ENCODE measurements at places on chromosomes 1 and 21.
A peak's percentile ranks its signal among the peaks of the same experiment; 100 is the strongest.

DNA sequence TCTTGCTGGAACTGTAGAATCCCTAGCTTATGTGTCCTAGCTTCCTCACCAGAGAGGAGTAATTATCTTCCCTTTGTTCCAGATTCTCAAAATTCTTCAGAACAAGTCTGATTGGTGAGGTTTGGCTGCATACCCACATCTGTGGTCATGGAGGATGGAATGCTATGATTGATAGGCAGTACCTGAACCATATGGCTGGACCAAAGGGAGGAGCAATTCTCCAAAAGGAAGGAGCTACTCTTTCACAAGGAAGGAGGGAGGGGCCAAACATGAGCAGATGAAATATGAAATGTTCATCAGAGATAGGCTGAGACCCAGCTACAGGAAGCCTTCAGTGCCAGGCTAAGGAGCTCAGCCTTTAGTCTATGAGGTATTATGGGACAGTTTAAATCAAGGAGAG lies 5.0 kb upstream of the RNF19B start:
- DNase-seq: no peak

GRCh38 chr21:35136586-35137219 lies 87.6 kb upstream of the RUNX1 start:
- no peak for DNase-seq

- DNase-seq: no peak
Measured at GRCh38 chr1:158969855-158970254, 38.5 kb downstream of the PYHIN1 start.

- DNase-seq: no peak
Measured at GRCh38 chr1:56295949-56296929, 283.1 kb downstream of the PLPP3 start.

- DNase-seq: no peak
Measured at GRCh38 chr1:21293537-21294265, 3.4 kb upstream of the ECE1 start.

- peak; percentile 54 for DNase-seq
Measured at GRCh38 chr1:179742717-179743678, at the start of gene FAM163A. FAM163A (plus strand) TSS chr1:179743291; CDS start chr1:179813098, 69,807 bp downstream.

- DNase-seq: no peak
Measured at GRCh38 chr1:247281001-247281574, 25.2 kb downstream of the VN1R5 start.

DNA sequence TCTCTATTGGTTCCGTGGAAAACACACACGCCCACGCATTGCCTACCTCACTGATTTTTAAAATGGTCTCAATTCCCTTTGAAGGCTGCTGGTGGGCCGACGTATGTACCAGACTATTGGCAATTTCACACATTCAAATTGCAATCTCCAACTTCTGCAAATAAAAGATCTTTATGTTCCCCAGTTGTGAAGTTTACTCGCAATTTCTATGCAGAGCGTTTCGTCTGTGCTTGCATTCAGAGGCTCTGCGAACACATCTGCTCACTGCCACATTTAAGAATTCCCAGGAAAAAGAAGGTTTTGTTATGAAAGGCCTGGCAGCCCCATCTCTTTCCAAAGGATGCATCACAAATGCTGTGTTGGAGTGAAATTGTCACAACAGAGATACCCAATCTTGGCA lies 288.0 kb upstream of the KAZN start:
- no peak for DNase-seq

DNA sequence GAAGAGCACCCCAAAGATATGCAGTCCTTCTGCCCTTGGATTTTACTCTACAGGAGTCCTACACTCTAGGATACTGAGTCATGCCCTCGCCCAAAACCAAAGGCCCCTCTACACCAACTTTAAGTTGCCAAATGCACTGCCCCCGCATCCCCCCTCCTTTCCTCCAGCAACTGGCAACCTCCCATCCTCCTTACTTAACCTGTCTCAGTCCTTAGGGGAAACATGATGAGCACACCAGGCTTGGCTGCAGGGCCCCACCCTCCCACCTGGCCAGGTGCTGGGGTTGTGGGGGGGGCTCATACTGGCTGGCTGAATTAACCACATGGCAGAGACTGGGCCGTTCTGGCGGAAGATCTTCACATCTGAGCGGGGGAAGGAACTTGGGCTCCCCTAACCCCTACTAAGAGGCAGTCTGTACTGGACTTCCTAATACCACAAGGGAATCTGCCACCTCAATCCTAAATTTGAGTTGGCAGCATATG lies 1.2 kb downstream of the HDGF start:
- no peak for DNase-seq

DNA sequence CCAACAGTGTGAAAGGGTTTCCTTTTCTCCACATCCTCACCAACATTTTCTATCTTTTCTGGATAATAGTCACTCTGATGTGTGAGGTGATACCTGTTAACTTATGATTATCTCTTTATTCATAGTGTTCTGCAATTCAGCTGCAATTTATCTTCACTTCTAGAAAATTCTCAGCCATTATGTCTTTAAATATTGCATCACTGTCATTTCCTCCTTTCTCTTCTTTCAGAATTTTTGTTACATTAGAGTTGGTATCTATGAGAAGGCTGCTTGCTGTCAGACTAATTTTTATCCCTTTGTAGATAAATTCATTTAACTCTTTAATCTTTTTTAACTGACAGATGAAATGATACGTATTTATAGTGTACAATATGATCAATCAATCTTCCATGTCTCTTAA lies 30.5 kb upstream of the ATF3 start:
- no peak for DNase-seq

GRCh38 chr1:89165811-89166210 lies 10.0 kb downstream of the GBP7 start:
- no peak for DNase-seq

DNA sequence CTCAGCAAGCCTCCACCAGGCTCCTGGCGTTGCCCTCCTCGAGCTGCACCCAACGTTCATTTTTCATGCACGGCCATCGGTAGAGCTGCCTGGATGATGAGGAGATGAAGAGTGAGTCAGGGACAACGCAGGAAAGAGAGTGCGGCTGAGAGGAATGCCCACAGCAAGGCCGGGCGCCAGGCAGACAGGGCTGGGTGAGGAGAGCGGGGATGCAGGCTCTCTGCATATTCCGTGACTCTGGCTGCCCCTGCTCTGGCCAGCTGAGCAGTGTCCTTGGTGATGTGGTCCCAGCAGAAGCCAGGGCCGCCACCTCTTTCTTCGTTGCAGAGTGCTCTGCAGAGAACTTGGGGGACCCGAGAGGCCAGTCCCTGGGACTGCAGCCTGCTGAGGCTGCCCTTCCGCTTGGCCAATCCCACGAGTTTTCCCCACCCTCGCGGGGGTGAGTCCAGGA lies 10.8 kb downstream of the UMODL1 start:
- DNase-seq: no peak

DNA sequence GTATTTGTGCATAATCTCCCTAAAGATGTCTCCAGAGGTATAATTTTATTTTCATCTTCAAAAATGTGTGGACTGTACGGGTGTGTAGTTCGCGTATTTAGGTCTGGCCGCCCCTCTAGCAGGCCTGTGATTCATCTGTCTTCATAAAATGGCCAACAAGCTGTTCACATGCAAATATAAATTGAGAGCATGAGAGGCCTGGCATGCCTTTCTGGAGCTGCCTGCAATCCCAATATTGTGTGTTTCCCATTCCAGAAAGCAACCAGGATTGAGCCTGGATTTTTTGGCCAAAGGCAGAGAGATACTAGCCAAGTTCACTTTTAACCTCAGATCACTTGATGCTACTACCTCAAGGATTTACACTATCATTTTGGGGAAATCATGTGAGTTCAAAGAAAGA lies 197.2 kb downstream of the NFIA start:
- no peak for DNase-seq

- no peak for DNase-seq
Measured at GRCh38 chr1:206824331-206824730, 41.1 kb upstream of the IL20 start.

DNA sequence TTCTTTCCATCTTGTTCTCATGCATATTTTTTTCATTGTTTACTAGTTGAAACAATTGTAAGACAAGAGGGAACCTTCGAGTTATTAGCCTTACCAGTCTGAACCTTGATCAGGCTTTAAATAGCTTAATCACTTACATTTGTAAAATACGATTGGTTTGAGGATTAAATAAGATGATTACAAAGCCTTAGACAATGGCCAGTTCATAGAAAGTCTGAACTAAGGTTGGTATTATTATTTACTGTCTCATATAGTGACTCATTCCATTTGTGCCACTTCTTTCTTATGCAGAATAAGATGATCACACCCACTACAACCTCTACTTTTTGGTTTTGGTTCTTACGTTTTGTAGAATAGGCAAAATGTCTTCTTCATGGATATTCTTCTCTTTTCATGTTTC lies 94.1 kb downstream of the RPE65 start:
- no peak for DNase-seq

GRCh38 chr1:41576620-41577019 lies 92.1 kb upstream of the EDN2 start:
- no peak for DNase-seq

GRCh38 chr1:172663732-172664131 lies 4.8 kb downstream of the FASLG start:
- DNase-seq: no peak

DNA sequence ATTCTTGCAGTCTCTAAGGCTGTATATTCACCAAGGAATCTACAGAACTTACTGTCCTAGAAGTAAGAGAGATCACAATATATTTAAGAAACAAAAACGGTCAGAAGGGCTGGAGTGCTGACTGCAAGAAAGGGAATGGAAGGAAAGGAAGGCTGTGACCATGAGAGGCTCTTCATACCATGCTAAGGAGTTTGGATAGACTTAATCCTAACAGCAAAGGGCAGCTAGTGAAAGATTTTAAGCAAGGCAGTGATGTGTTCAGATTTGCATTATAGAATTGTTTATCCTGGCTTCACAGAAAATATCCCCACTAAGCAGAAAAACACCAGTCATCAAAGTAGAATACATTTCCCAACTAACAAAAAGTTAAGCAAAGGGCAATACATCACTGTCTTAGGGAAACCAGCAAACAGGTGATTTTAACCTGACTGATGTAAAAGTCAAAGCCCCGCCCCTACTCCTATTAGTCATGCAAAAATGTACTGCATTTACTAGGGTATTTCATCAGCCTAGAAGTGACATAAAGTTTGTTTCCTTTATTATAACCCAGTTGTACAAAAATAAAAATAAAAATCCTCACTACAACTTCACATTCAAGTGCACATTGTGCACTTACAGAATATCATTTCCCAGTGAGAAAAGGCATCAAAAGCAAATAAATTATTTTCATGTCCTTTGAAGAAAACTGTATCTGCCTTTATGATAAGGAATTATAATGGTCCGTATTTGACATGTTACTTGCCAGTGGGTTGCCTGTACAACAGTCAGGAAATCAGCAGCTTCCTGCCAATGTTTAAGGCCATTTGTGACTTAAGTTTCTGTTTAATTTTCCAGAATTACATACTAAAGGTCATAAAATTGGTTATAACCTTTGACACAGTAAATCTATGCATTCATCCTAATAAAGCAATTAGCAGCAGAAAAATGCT lies 17.2 kb downstream of the JAK1 start:
- DNase-seq: no peak

DNA sequence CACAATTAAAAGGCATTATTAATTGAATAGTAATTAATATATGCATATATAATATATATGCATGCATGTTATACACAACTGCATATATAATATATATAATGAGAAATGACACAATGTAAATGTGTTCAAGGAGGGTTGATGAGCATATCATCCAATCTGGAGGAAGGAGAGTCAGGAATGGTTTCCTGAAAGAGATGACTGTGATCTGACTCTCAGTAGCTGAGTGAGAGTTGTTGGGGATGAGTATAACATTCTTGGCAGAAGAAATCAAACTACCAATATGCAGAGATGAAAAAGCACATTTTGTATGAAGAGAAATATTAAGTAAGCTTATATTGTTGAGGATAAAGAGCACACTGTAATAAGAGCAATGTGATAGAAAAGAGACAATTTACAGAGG lies 37.3 kb downstream of the F13B start:
- no peak for DNase-seq

DNA sequence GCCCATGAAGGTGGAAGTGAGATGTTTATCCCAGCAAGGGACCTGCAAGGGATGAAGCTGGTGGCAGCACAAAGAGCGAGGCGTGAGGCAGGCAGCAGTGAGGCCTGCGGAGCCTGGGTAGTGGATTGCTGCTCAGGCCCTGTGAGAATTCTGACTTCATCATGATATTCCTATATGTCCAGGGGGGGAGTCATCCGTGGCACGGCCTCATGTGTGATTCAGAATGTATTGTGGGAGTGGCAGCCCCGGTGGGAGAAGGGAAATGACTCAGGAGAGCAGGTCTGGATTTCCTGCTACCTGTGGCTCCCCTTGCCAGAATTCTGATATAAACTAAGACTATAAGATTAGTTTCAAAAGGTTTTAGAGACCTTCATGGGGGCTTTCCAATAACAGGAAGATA lies 240.9 kb downstream of the CAMTA1 start:
- DNase-seq: no peak

GRCh38 chr1:22529901-22530621 lies 33.2 kb upstream of the EPHA8 start:
- DNase-seq: peak; percentile 87
